ENCODE measurements at places on chromosomes 6 and 20.

- DNase-seq = no peak
Observed at GRCh38 chr20:24971376-24972101, 21.0 kb downstream of the APMAP start.

DNA sequence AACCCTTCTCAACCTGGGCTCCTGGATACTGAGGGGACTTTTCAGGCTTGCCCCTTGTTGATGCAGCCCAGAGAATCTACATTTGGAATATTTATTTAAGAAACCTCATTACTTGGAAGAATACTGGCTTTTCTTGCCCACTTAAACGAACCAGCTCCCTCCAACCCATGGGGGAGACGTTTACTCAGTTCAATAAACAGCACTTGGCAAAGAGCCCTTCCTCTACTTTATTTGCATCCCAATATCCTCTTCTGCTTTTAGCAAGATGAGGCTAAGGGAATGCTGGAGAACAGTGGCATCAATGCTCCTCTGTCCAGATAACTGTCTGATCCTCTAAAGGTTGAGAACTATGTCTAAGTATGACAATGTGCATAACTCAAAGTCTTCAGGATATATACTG lies 22.2 kb downstream of the PTPRK start:
- DNase-seq = no peak

- no peak for DNase-seq
Observed at GRCh38 chr6:87029711-87030314, 65.1 kb downstream of the CGA start.

DNA sequence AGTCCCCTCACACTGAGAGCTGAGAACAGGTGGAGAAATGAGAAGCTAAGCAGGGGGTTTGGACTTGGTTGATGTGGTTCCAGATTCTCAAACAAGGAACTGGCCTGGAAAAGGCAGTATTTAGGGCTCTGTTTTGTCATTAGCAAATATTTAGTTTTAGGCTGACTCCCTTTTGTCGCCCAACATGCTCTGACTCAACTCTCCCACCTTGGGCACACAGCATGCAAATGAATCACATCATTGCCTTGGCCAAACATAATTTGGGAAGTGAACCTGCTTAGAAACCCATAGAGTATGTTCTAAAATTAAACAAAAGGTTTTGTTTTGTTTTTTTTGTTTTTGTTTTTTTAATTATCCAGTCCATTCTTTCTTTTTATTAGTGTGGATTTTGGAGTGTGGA lies 9.5 kb upstream of the UQCC2 start:
- DNase-seq = no peak

DNA sequence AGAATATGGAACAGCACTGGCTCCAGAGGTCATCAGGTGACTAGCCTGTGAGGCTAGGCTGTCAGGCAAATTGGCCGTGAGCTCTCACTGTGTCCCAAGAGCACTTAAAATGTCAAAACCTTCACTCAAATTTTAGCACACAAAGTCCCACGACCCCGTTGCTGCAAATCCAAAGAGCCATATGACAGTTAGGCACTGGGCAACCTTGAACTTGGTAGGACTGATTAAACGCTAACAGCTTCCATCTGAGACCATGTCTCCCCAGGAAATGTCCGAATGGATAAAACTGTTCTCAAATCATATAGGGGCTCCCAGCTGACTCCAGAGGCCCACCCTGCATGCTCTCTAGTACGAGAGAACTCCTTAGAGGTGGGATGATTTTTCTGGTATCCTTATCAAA lies 196.6 kb downstream of the PHACTR1 start:
- DNase-seq = no peak

GRCh38 chr6:166625356-166625755 lies 1.7 kb downstream of the RPS6KA2 start:
- no peak for DNase-seq

GRCh38 chr6:2748183-2748582 lies 2.5 kb downstream of the MYLK4 start:
- DNase-seq = no peak

DNA sequence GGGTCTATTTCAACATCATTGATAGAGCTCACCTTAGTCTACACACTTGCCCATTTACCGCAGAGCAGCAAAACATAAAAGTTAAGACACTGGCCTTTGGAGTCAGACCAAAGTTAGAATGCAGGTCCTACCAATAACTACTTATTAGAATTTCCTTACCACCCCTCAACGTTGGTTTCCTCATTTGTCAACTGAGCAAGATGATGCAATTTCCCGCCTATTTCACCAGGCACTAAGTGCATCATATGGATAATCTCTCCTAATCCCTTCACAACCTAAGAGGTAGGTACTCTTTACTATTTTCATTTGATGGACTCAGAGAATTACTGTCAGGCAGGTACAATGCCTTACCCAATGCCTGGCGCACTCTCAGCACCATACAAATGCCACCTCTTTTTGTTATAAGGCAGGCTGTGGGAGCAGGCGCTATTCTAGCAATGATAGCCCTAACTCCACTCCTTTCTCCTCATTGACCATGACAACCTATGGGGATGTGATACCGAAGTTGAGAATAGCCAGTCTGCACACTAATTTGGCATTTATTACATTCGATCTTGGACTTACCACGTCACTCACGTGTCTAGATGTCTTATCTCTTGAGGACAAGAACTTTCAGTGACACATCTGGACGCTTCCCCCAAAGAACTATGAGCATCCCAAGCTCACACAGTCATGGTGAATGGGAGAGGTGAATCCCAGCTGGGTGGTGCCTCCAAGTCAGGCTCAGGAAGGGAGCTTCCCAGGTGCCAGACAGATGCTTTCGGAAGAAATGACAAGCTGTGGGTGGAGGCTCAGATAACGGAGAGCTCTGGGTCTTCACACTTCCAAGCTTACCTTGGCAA lies 128.1 kb upstream of the STMND1 start:
- DNase-seq = no peak

GRCh38 chr6:166836785-166837718 lies 119.3 kb downstream of the RNASET2 start:
- no peak for DNase-seq

DNA sequence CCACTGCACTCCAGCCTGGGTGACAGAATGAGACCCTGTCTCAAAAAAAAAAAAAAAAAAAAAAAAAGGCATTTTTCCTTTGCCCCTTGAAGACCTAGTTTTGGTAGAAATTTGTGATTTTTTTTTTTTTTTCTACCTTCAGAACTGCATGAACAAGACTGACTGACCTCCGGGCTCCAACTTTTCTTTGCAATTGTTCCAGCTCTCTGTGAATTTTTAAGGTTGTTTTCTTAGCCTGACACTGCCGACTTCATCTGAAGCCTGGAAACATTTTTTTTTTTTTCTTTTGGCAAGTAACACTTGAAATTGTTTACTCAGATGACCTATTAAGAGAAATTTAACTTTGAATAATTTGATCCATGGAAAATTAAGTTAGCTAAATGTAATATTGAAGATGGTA lies 73.0 kb downstream of the SLC24A3 start:
- no peak for DNase-seq

DNA sequence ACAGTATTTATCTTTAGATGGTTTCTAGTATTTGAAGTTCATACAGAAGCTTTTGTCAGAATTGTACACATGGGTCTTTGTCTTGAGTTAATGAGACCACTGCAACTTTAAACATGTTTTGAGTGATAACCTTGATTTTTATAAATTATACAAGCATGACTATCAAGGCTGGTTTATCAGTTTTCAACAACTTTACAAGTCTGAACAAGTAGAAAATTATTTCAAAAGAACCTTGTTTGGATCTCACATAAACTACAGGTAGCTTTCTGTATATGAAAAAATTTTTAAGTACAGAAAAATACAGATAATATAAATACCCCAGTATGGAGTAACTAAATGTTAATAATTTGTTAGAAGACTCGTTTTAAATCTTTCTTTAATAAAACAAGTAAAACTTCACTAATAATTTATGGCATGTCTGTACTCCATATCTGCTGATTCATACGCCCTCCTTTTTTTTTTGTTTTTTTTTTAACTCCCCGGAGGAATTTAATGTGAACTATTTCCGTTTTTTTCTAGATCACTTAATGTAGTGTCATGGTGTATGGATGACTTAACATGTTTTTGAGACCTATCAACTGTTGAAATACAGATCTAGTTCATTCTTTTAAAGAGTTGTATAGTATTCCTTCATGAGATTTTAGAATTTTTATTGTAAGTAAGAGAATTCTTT lies 18.3 kb downstream of the VAPB start:
- no peak for DNase-seq

DNA sequence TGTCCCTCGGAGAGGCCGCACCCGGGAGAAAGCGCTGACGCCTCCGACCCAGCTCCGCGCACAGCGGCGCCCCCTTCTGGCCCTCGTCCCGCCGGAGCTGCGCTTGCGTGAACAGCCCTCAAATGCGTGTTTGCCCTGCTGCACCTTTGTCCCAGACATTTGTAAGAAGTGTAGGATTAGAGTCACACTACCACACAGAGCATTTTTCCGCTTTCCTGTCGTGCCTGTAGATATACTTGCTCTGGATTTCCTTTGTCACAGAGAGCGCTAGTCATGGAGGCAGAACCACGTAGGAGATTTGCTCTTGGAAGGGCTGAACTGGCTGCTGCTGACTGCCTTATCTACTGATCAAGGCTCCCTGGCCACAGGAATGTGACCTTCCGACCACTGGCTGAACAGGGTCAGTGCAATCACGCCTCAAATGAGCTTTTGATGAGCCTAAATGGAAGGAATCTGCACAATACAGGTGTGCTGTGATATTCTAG lies 62.3 kb downstream of the PAX1 start:
- no peak for DNase-seq

- DNase-seq = no peak
Observed at GRCh38 chr6:157235600-157236039, 87.7 kb downstream of the TMEM242 start.

- DNase-seq = no peak
Observed at GRCh38 chr20:11794525-11794924, 123.2 kb upstream of the BTBD3 start.

DNA sequence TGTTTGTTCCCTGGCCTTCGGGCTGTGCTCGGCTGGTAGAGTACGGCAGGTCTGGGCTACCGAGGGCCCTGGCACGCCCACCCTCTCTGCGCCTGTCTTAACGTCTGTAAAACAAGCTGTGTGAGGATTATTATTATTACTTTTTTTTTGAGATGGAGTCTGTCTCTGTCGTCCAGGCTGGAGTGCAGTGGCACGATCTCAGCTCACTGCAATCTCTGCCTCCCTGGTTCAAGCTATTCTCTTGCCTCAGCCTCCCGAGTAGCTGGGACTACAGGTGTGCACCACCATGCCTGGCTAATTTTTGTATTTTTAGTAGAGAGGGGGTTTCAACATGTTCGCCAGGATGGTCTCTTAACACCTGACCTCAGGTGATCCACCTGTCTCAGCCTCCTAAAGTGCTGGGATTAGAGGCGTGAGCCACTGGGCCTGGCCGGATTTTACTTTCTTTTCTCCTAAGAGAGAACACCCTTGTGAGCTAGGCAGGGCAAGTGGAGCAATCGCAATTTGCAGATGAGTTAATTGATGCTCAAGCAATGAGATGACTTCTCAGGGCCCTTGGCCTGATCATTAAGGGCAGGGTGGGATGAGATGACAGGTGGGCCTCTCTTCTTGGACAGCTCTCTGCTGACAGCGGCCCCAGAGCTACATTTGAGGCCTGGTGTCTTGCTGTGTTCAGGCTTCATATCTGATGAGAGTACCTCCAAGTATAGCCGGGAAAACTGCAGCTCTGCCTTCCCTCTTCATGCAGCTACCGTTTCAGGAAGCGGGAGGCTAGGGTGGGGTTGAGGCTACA lies 859 bp upstream of the SMIM29 start:
- DNase-seq = no peak

- DNase-seq = no peak
Observed at GRCh38 chr6:161164182-161164625, 109.7 kb downstream of the AGPAT4 start.

GRCh38 chr6:112503091-112503596 lies 156.0 kb downstream of the RFPL4B start:
- no peak for DNase-seq

DNA sequence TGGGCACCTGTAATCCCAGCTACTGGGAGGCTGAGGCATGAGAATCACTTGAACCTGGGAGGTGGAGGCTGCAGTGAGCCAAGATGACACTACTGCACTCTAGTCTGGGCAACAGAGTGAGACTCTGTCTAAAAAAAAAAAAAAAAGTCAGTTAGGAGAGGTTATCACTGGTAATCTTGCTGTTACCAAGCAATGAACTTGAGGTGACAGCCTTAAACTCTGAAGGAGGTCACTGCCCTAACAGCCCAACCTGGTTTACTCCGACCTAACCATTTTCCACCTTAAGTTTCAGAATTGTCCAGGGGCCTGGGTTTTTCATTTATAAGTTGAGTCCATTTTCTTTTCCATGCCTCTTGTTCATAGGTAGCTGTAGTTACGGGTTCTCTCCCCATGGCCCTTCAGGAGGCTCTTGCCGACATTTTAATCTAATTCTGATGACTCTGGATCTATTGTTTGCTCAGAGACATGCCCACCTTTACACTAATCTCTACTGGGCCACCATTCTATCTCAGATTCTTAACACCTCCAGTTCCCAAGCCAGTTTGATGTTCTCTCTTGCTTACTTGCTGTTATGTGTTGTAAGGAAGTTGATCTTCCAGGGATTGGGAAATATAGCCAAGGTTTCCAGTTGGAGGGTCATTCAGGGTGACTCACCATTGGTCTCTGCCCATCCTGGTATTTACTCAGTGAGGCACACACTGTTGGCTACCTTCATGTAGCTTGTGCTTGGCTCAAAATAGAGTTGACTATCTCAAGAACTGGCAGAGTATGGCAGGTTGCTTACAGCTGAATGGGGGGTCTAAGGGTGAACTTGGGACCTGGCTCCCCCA lies 29.1 kb downstream of the SHLD1 start:
- no peak for DNase-seq

DNA sequence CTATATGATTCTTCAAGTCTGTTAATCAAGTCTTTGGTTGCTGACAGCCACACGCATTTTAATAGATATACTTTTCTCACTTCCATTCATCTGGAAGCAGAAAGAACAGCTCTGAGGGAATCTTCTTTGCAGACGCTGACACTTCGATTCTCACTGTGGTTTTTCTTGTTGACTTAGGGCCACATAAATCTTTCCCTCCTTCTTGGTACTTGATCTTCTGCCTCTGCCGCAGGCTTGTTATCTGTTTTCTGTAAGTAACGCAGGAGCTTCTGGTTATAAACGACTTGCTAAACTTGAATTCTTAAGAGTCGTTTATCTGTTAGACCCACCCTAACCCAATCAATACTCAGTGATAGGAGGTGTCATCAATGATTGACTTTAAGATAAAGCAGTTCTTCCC lies 268.8 kb upstream of the SULF2 start:
- no peak for DNase-seq

- no peak for DNase-seq
Observed at GRCh38 chr20:45470262-45470931, 844 bp downstream of the WFDC2 start.

- DNase-seq = no peak
Observed at GRCh38 chr6:33668914-33669313, 42.6 kb downstream of the UQCC2 start.

GRCh38 chr20:20525214-20525613 lies 157.3 kb downstream of the INSM1 start:
- DNase-seq = no peak

- DNase-seq = no peak
Observed at GRCh38 chr6:101396548-101397173, 3.2 kb downstream of the GRIK2 start.

GRCh38 chr6:128364766-128365519 lies 155.5 kb downstream of the PTPRK start:
- DNase-seq = no peak

GRCh38 chr6:37698264-37699137 lies 818 bp upstream of the MDGA1 start:
- DNase-seq = peak; percentile 23

GRCh38 chr6:143457563-143458359 lies 7.2 kb downstream of the PEX3 start:
- DNase-seq = no peak

Data from stimulated activated CD8-positive, alpha-beta memory T cell treated with anti-CD3 and anti-CD28 coated beads, Interleukin-7, amount 100 ng/mL, for 24 hours (primary cell).